ENCODE measurements at places on chromosomes 1 and 21.

DNA sequence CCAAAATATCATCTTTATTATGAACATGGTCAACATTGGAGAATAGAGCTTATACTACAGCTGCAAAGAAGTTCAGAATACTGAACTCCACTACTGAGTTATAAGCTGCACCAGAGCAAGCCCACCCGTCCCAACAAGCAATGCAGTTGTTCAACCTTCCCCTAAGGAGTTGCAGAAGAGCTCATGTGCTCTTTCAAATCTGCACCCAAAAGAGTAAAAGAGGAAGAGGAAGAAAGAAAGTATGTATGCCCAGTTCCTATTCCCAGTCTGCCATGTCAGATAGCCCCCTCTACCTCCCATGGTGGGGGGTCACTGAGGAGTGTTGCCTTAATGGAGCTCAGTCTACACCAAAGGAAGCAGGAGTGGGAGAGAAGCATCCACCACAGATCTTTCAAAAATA, 6.9 kb downstream of the C1orf162 start:
- DNase-seq = no peak

- DNase-seq = peak; percentile 55
These were observed at the start of gene ADAMTS5 for GRCh38 chr21:26967062-26967913. ADAMTS5 (minus strand) TSS chr21:26967088; CDS start chr21:26966391, 697 bp downstream.

DNA sequence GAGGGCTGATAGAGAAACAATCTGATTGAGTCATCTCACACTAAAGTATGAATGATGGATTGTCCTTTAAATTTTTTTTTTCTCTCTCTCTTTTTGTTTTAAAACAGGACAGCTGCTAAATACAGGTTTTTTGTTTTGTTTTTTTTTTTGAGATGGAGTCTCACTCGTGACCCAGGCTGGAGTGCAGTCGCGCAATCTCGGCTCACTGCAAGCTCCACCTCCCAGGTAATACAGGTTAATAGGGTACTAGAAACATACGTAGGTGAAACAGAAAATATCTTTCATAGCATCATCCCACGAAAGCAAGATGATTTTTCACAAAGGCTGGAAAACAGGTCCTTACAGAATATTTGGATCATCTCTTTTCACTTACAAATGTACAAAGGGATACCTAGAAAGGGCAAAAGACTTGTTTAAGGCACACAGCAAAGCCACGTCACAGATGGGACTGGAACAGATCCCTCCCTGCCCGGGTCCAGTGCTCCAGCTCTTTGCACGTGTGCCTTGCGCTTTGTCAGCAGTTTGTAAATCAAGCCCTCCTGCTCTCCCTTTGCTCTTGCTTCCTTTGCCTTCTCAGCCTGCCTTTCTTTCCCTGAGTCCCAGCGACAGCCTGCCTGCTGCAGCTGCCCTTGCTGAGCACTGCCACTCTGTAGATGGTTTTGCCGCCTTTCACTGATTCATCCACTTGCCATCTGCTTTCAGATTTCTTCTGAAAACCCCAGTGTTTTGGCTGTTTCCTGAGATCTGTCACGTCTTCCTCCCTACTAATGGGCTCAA, 171.3 kb upstream of the BEND5 start:
- peak; percentile 28 for DNase-seq

DNA sequence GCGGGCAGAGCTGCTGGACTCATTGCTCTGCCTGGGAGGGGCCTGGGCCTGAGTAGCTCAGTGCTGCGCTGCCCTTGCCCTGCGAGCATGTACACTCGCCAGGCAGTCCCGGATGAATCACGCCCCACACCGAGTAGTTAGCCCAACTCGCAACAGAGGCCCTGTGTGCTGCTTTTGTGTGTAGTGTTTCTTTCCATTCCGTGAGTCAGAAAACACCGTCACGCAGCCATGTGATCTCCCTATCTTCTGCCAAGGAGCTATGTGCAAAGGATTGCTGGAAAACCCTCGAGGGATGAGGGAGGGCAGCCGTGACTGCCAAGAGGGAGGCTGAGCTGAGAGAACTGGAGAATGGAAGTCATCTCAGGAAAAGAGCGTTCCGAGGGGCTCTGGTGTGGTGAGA, 37.3 kb downstream of the NENF start:
- peak; percentile 97 for DNase-seq

DNA sequence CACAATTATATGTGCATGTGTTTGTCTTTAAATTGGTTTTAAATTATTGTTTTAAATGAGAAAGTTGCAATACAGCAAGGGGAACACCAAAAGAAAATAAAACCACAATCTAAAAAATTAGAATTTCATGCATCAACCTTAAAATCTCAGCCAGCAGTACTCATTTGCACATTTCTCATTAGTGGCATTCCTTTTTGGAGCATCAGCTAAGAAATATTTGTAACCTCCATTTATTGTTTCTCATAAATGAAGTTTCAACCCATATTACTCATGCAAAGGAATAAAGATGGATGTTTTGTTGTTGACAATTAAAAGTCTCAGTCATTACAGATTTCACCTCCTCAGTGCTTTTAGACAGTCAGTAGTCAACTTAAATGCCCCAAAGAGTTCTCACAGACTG, 160.1 kb downstream of the TBX15 start:
- DNase-seq = no peak

GRCh38 chr1:203640117-203640516, 13.5 kb downstream of the ATP2B4 start:
- no peak for DNase-seq

GRCh38 chr1:227773558-227773957, 38.3 kb downstream of the SNAP47 start:
- no peak for DNase-seq

- no peak for DNase-seq
These were observed 30.4 kb upstream of the MAN1C1 start for GRCh38 chr1:25586181-25586588.

GRCh38 chr1:206774093-206774492, 1.8 kb upstream of the IL10 start:
- no peak for DNase-seq

DNA sequence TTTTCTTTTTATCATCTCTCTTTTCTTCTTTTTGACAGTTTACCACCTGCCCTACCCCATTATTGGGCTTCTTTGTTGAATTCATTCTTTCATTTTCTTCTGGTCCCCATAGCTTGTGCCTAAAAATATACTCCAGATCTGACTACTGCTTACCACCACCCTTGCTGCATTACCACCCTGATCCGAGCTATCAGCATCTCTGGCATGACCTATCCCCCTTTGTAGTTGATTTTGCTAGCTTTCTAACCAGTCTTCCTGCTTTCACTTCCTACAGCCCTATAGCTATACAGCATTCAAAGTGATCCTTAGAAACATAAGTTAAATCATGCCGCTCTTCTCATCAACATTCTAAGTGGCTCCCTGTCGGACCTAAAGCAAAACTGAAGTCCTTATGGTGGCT, 59.4 kb upstream of the MPC2 start:
- DNase-seq = no peak

DNA sequence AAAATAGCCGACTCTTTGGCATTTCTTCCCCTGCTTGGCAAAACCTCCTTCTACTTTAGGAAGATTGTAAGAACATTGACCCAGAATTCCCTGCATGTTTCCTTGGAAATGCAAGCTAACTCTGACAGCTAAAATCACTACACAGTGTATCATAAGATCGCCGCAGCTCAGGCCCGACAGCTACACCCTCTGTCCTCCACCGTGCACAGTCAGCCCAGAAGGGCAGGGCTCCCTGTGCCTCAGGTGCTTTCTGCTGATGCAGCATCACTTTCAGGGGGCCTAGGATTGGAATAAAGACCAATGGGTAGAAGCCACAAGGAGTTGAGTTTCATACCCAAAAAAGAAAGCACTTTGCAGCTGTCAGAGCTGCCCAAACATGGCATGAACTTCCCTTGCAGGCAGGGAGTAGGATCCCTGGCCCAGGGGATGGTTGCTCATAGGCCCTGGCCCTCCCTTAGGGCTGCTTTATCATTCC, 145.3 kb downstream of the SEC16B start:
- no peak for DNase-seq

DNA sequence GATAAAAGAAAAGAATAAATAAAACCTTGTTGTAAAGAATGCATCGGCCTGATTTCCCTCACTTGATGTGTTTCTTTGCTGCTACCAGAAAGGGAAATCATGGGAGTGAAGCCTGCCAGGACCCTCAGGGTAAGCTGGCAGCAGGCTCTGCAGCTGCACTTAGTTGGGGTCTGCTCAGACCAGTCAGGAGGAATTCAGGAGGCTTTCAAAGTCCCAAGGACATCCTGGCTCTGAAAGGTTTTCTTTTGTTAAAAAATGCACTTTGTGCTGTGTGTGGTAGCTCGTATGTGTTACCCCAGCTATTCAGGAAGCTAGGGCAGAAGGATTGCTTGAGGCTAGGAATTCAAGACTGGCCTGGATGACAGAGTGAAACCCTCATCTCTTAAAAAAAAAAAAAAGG, 254.8 kb downstream of the ZNF648 start:
- no peak for DNase-seq

DNA sequence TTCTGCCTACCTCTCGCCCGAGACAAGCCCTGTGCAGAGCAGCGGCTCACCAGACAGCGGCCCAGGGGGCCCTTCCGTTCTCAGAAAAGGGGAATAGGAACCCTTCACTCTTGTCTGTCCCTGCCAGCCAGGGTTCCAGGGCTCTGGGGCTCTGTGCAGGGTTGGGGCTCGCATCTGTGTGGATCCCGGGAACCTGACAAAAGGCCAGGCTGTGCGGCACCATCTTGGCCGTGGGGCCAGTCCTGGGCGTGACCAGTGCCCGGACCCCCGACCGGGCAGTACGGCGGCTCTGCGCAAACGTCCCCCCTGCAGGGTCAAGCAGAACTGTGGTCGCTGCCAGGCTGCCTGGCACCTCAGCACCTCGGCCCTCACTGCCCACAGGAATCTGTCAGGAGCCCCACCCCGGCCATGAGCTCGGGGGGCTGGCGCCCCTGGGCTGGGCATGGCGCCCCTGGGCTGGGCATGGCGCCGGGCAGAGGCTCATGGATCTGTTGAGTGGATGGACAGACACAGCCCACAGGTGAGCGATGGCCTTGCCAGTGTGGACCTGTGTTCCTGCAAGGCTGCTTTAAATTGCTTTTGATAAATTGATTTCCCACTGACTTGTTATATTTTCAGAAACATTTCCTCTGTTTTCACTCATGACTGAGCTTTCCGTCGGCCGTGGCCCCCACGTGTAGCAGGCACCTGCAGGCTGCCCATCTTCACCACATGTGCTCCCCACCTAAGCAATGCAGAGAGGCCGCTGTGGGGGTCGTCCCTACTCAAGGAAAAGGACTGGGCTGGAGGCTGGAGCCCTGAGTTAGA, 59.0 kb downstream of the SLX9 start:
- no peak for DNase-seq

DNA sequence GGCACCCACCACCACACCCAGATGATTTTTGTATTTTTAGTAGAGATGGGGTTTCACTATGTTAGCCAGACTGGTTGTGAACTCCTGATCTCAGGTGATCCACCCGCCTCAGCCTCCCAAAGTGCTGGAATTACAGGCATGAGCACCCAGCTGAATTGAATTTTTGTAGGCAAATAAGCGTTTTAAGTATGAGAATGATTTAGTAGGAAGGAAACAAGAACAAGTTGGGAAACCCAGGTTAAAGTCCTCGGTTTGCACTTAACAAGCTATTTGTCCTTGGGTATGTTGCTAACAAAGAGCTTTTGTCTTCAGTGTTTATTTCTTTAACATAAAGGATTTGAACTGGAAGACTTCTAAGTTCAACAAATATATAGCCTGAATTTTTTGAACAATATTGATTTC, 23.9 kb downstream of the BTF3L4 start:
- no peak for DNase-seq
